ENCODE measurements at places on chromosomes 3 and 15.

- no peak for DNase-seq
Observed at GRCh38 chr3:123540285-123540684, 44.6 kb downstream of the HACD2 start.

GRCh38 chr15:59011262-59011952, 23.9 kb downstream of the RNF111 start:
- DNase-seq: no peak

GRCh38 chr3:118955914-118956556, 78.6 kb downstream of the IGSF11 start:
- DNase-seq: no peak

DNA sequence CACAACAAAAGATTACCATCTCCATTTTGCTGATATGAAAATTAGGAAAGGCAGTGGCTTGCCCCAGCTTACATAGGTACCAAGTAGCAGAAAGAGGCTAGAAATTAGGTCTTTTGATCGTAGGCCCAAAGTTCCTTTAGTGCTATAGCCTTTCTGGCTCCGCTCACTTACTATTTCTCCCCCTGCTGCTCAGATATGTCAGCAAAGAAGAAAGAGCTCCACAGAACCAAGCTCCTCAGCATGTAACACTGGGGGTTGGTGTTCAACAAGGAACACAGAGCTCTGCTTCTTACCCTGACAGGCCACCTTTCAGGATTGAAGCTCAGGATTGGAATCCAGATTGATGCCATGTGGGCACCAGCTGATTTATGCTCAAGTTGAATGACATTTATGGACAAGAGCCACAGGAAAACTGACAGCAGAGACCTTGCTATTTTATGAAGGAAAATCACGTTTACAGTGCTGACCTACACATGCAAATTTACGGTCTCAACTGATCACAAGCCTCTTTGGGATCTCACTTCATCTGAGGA, 6.1 kb upstream of the IL12A start:
- DNase-seq: no peak

GRCh38 chr3:71441217-71441924, 142.2 kb downstream of the FOXP1 start:
- no peak for DNase-seq

Measured in left forelimb (tissue), 1 donor.